ENCODE measurements at places on chromosomes 12 and 14.

GRCh38 chr12:24931666-24932405 lies 17.1 kb downstream of the BCAT1 start:
- no peak for DNase-seq

- DNase-seq = no peak
These were observed 222.5 kb upstream of the GRIP1 start for GRCh38 chr12:66901138-66901932.

- no peak for DNase-seq
These were observed 355.5 kb downstream of the SNAPC1 start for GRCh38 chr14:62117751-62118105.

DNA sequence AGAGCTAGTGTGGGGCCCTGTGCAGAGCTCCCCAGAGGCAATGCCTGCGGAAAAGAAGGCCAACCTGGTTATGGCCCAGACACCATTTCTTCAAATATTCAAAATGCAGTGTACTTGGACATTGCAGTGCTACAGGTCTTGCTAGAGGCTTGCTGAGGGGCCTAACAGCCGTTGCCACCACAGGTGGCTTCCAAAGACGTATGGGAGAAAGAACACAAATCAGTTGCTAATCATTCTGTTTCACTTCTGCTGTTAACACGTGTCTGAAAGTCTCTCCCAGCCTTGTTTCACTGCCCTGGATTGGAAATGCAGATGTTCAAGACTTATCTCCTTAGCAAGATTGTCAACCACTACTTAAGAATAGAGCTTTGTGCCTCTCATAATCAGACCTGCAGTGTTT lies 925.9 kb downstream of the GALC start:
- no peak for DNase-seq

- no peak for DNase-seq
These were observed 142.1 kb downstream of the SAMD4A start for GRCh38 chr14:54708982-54709381.

DNA sequence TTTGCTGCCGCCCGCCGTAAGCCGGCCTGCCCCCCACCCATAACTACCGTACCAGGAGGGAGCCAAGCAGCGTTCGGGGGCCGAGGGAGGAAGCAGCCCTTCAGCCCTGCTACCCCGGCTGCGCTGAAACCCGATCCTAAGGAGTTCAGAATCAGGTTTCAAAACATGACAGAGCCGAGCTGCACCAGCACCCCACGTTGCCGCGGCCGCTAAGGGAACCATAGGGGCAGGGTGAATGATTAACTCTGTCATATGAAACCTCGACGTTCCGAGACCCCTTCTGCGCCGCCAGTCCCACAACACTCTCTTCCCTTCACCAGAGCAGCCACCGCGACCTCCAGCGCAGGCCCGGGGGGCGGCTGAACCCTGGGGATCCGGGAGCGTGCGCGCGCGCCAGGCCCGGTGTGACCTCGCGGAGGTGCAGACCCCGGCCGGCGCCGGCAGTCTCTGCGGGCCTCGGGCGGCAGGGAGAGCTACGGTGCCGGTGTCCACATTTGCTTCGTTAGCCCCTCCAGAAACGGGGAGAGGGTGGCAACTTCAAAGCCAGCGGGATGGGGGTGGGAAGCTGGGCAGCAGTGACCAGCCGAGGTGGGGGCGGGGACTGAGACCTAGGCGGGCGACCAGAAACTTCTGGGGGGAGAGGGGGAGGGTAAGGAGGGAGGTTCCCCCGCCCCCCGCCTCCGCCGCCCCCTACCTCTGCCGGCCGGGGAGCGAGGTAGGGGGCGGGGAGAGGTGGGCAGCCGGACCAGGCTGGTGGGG lies 1.6 kb downstream of the SIX4 start:
- DNase-seq = peak; percentile 20

GRCh38 chr12:95141310-95141709 lies 67.9 kb upstream of the NR2C1 start:
- DNase-seq = no peak
